Stimulated activated CD8-positive, alpha-beta memory T cell treated with anti-CD3 and anti-CD28 coated beads, Interleukin-7, amount 100 ng/mL, for 1 hour (primary cell): ENCODE measurements at places on chromosomes 7 and 10.

- DNase-seq: no peak
Measured at GRCh38 chr10:128151031-128151430, 24.8 kb upstream of the MKI67 start.

DNA sequence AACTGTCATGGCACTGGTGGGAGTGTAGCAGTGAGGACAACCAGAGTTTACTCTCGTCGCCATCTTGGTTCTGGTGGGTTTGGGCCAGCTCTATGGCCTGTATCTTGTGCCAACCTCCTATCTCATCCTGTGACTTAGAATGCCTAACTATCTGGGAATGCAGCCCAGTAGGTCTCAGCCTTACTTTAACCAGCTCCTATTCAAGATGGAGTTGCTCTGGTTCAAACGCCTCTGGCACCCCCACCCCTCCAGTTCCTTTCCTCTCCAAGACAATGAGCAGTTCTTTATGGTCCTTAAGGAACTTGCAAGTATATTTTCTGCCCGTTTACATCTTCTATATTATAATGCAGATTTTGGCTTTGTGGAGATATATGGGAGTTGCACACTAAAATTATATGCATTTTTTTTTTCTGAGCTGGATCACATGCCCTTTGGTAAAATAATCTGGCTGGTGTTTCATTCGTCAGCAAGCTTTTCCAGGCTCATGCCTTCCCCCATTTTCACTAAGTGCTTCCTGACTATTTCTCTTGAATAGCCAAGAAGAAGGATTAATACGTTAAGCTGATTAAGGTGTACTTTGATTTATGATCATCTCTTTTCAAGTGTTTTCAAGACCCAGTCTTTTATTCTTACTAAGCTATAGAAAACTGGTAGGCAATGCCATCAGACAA lies 11.2 kb upstream of the WIPF3 start:
- DNase-seq: no peak

GRCh38 chr7:44706788-44707557 lies 41.7 kb upstream of the ZMIZ2 start:
- no peak for DNase-seq

GRCh38 chr7:110637252-110637651 lies 453.7 kb upstream of the LRRN3 start:
- no peak for DNase-seq

DNA sequence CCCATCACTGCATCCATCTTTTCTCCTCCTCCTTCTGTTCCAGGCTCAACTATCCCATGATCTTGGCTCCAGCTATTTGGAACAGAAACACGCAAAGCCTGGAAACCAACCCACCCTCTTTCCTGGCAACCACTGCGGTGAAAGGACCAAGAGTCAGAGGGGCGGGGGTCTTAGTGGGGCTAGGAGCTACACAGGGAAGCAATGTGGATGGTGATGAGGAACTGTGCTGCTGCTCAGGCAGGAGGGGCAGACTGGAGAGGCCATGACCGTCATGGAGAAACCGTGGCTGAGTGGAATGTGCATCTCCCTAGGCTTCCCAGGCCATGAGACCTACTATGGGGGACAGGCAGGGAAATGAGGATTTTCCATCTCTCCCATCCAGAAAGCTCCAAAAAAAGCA lies 25.6 kb downstream of the PLAC9 start:
- no peak for DNase-seq
